ENCODE measurements at places on chromosomes 12 and 14. TPM values are rescaled to one million over a fixed set of nuclear protein-coding genes. Genes with fewer than 3 reads are reported as not detected.

The CCDC60 gene
- polyA plus RNA-seq, result 2.3 TPM

The ARMH4 gene
- polyA plus RNA-seq, result 0.40 TPM

The KLRG1 gene
- 0.49 TPM for polyA plus RNA-seq

The IRAK3 gene
- polyA plus RNA-seq, result 54.5 TPM

The SLC10A1 gene
- not detected for polyA plus RNA-seq

The AICDA gene
- 0.10 TPM for polyA plus RNA-seq

The CRIP1 gene
- polyA plus RNA-seq, result 465 TPM

All from lung (tissue), 17 donors.